ENCODE measurements at places on chromosomes 13 and 19.

- DNase-seq: peak; percentile 89
Observed at GRCh38 chr13:75685239-75685697, 49.1 kb downstream of the LMO7 start.

- no peak for DNase-seq
Observed at GRCh38 chr19:14361824-14362223, 19.4 kb upstream of the ADGRE5 start.

DNA sequence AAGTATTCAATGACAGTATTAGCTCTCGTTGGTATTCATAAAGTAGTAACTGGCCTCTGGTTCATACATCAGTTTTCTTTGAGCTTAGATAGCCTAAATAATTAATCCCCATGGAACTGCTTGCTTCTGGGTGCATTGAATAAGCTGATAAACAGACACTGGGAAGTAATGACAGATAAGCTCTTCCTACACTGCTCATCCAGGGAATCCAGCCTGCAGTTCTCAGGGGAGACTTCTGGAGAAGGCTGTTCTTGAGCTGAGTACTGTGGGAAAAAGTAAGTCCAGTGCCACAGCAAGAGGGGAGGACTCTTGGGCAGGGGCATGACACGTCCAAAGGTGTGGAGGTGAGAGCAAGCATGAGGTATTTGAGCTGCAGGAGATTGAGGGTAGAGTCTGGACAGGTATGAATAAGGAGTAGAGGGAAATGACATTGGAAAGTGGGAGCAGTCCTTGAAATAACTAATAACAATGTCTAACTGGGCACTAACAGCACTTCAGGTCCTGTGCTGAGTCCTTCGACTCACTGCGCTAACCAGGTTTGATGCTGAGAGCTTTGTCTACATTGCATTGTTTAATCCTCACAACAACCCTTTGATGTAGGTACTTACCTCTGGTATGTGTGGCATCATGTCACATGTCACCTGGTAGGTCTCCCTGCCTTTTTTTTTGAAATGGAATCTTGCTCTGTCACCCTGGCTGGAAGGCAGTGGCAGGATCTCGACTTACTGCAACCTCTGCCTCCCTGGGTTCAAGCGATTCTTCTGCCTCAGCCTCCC lies 7.2 kb downstream of the GARRE1 start:
- DNase-seq: no peak

DNA sequence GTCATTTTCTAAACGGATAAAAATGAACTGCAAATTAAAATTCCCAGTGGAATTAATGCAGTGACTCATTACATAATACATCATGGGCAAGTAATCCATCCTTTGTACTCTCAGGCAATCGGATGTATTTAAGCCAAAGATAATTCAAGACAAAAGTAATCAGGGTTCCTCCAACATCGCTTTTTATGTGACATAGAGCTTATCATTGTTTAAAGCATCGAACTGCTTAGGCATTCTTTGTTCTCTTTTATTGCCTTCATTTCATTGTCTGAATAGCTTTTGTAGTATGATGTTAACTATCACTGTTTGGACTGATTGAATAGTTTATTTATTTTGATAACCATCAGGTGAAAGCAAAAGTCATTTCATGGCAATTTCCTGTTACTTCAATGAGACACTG lies 209.4 kb downstream of the ITGBL1 start:
- no peak for DNase-seq

- no peak for DNase-seq
Observed at GRCh38 chr19:30277941-30278881, 94.0 kb upstream of the ZNF536 start.

- DNase-seq: no peak
Observed at GRCh38 chr13:111415246-111415645, 94.8 kb downstream of the TEX29 start.

- DNase-seq: no peak
Observed at GRCh38 chr13:109383683-109384082, 402.7 kb downstream of the IRS2 start.

DNA sequence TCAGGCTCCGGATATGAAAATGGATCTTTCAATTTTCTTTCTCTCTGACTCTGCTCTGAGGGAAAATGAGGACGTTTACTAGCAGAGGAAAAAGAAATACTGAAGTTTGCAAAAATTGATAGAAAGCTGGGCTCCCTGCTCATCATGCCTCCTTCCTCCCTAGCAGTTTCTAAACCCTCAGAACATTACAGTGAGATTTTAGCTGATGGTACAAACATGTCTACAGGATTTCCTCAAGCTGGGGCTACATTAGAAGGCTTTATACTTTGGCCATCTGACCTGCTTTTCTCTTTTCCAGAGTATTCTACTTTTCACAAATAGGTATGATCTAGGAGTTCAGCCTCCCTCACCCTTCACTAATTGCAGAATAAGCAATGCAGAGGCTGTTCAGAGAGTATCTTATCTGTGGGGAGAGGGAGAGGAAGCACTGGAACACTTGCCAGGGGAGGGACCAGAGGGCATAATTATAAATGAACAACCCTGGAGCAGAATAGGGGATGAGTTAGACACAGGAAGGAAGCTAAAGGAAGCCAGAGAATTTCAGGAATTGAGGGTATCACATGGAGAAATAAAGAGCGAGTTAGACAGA lies 30.0 kb downstream of the CEACAM1 start:
- DNase-seq: no peak

All from SHP77 (cell line).